ENCODE measurements at places on chromosomes 2 and 18. TPM values are rescaled to one million over a fixed set of nuclear protein-coding genes. Genes with fewer than 3 reads are reported as not detected.

The ABCB11 gene
- polyA plus RNA-seq: 0.21 TPM

The CCDC138 gene
- 19.8 TPM for polyA plus RNA-seq

DNA sequence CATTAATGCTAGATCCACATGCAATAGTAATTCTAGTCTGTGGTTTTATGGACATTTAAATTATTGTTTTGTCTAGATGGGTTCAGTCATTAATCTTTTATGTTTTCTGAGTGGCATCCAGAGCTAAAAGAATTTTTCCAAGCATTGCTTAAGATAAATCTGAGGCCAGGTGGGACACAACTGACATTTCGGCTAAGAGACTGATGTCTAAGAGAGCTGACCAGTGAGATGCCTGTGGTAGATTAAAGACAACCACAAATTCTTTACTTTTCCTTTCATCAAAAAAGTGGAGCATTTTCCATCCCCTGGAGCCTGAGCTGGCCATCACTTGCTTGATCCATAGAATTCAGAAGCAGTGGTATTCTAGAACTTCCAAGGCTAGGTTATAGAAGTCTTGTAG is 182.2 kb downstream of the NRP2 start:
- no peak for DNase-seq

The AGXT gene
- polyA plus RNA-seq: 0.18 TPM

GRCh38 chr2:175009917-175010621 is 4.9 kb upstream of the CHN1 start:
- DNase-seq: no peak

The TBR1 gene
- not detected for polyA plus RNA-seq

All from right lung (tissue), 10 donors.